ENCODE measurements at places on chromosomes 6 and 20.

DNA sequence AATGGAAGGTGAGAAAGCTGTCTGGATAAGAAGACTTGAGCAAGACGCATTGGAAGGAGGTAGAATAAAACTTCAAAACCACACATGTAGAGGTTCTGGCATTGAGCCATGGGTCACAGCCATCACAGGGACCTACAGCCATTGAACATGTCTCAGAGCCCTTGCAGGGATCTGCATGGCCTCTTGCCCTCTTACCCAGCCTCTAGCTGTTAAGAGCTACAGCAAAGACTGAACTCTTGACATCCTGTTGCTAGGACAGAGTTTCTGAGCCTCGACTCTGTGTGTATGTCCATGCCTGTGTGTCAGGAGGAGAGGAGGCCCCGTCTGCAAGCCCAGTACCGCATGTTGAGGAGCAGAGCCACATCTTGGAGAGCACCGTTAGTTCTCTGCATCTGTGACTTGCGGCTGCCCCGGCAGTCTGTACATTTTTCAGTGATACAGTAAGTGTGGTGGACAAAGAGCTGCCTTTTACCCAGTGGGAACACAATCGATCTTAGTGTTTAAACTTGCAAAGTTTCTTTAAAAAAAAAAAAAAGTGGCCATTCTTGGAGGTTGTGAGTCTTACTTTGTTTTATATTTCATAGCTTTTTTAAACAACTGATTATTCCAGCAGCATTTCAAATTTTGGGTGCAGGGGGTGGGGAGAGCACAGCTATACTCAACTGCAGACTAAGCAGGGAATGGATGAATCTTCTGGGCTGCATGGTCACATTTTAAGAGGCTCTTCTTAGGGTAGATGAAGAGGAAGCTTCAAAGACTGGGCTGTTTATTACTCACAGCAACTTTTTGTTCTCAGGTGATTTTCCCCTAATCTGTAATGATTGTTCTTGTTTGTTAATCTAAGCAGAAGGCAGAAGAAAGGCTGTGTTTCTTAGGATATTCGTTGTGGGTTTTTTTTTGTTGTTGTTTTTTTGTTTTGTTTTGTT is 88.5 kb downstream of the TBC1D7 start:
- DNase-seq: no peak

- DNase-seq: no peak
These were observed 232.5 kb downstream of the IBTK start for GRCh38 chr6:82015043-82015442.

GRCh38 chr6:6556738-6557503 is 31.6 kb upstream of the LY86 start:
- DNase-seq: no peak

DNA sequence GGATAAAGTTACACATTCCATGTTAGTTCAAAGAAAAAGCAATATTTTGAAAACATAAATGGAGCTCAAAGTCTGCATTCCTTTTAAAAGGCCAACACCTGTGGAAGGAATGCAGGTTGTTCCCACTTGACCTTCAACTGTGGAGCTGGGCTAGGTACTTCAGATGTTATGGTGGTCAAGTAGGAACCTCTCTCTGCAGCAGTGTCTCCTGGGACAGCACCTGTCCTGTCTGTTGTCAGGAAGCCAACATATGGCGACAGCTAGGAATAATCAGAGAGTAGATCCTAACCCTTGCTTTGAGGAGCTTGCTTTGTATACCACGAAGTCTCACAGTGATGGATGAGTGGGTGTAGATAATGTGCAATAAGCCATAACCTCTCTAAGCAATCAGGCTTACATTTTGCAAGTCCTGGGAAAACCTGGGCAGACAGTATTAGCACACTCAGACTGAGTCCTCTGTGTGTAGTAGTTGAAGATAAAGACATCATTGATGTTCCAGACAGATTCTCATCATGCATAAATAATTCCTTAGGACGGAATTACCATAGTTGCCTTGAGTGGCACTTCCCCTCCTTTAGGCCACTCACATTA is 347.5 kb downstream of the PRL start:
- no peak for DNase-seq

DNA sequence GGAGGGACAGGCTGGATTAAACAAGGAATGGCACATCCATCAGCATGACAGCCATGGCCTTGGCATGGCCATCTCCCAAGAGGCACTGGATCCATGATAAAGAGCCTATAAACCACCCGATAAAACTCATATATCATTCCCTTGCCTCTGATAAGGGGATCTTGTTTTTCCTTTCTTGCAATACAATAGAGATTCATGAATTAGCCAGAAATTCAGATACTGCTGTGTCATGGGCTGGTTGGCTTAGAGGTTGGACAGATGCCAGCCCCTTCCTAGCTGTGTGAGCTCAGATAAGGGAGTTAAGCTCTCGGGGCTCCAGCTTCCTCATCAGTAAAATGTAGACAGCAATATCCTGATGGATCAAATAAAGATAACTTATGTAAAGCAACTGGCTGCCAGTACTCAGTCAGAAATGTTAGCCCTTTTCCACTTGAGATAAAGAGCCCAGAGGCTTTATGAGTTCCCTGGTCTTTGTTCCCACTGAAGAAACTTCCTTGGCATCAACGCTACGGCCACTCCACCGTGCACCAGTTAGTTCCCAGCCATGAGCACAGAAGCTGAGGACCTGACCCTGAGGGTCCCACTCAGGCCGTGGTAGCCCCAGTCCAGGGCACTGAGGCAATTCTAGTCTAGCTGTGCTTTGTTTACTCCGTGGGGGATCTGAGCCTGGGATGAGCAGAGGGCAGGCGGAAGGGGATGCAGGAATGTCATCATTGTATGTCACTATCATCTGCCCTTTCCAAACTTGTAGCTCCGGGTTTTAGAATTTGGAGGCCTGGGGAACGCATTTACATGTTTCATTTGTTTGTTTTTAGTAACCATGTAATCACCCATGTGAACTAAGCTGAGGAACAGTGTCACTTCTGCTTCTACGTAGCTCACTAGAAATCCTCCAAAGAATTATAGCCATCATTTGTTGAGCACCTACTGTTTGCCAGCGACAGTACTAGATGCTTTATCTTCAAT is 67.2 kb upstream of the TBC1D7 start:
- DNase-seq: no peak

GRCh38 chr6:116064666-116065065 is 4.0 kb upstream of the FRK start:
- DNase-seq: no peak

- no peak for DNase-seq
These were observed 20.8 kb upstream of the CHRNA4 start for GRCh38 chr20:63381781-63382431.

GRCh38 chr6:15356179-15356578 is 110.3 kb downstream of the JARID2 start:
- no peak for DNase-seq

DNA sequence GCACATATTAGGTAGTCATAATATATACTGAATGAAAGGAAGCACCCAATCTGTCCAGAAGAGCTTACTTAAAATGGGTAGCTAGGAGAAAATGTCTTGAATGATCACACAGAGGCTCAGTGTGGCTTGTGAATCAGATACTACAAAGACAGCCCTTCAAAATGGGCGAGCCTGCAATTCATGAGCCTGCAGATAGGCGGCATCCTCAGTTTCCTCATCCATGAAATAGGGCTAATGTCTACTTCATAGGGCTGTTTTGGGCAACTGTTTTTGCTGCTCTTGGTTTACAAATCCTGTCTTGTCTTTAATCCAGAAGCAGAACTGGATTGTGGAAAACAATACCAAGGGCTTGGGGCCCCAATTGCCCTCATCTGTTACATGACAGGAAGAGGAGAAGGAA is 129.3 kb upstream of the KCNK16 start:
- DNase-seq: no peak

- DNase-seq: no peak
These were observed 137.2 kb downstream of the MAP3K4 start for GRCh38 chr6:161128680-161129196.

DNA sequence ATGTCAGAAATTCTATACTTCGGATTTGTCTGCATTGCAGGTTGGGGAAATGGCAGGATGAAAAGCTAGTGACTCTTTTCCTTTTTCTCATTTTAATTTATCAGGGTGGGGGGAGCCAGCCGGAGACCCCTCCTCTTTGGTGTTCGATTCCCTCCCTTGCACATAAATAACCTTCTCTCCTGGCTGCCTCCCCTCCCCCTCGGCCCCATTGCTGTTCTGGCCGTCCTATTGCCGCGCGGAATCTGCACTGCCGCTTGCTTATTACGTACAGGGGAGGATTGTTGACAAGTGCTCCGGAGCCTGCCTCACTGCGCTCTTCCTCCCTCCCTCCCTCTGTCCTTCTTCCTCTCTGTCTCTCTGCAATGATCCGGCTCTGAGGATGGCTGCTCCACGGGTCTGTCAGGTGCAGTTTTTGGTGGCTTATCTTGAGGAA is 154.7 kb downstream of the JARID2 start:
- DNase-seq: no peak

DNA sequence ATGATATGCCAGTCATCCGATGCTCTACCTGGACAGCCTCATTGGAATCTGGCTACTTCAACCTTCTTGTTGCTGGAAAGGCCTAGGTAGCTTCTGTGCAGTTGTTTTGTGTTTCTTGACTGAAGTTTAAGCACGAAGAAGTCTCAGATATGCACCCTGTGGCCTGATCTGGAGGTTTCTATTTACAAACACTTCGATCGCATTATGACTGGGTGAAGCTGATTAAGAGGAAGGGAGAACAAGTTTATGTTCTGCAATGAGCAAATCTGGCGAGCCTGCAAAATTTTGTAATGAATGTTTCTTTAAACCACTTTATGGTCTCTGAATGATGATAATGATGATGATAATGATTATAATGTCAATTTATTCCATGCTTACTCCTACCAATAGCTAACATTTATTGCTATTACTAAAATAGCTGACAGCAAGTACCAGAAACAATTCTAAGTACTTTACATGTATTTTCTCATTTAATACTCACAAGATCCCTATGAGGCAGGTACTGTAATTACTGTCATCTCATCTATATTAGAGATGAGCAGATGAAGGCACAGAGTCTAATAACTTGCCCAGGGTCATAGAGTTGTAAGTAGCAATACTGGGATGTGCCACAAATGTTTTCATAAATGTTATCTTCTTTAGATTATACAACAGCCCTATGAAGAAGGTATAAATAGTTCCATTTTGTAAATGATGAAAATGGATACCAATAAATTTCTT is 126.1 kb upstream of the UST start:
- DNase-seq: peak; percentile 21

GRCh38 chr6:150249261-150249660 is 106.4 kb downstream of the PPP1R14C start:
- no peak for DNase-seq

DNA sequence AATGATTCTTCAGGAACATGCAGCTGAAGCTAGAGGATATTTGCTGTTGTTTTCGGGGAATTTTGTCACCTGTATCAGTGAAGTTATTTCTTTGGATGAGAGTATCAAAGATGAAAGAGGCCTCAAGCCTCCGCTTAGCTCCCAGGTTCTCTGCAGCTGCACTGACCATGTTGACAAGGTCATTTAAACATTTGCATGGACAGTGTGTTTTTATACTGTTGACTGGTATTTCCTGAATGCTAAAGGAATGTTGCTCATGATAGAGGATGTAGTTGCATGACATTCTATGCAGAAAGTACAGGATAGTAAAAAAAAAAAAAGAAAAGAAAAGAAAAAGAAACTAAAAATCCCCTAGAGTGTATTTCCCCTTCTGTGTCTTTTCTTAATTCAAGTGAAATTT is 165.6 kb upstream of the LAMP5 start:
- no peak for DNase-seq

GRCh38 chr6:684831-685636 is 7.9 kb downstream of the EXOC2 start:
- peak; percentile 53 for DNase-seq

DNA sequence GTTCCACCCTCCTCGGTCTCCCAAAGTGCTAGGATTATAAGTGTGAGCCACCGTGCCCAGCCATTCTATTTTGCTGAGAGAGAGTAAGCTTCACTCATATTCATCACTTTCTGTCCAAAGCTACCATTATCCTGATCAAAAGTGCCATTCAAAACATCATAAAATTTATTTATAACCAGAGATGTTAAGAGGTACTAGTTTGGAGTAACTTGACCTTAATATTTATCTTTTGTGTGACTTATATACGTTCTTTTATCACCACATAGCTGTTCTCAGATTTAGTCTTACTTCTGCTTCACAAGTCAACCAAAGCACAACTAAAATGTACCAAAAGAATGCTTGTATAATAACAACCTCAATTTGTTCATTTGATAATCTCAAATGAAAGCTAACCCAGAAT is 18.1 kb downstream of the AKIRIN2 start:
- no peak for DNase-seq

DNA sequence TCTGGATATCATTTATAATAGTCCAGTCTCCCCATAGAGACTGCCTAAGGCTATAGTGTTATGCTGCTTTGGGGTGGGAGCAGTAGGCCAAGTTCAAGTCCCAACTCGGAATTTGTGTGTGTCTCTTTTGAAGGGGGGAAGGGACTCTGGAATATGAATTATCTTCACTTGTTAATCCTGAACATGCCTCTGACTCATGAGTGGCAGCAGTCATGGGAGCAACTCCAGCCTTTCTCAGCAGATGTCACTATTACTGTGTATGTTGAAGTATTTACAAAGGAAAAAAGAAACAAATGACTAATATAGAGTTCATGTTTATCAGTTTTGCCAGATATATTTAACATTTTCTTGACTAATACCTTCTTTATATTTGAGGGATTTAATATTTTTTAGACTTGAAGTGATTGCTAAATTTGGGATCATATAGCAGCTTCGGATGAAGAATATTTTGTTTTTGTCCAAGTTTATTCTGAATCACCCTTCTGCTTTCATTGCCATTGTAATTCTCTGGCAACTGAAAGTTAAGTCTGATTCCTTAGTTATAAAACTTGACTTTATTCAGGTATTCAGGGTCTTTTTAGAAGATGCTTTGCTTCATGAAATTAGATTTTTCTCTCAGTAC is 23.4 kb downstream of the FAM217A start:
- no peak for DNase-seq

DNA sequence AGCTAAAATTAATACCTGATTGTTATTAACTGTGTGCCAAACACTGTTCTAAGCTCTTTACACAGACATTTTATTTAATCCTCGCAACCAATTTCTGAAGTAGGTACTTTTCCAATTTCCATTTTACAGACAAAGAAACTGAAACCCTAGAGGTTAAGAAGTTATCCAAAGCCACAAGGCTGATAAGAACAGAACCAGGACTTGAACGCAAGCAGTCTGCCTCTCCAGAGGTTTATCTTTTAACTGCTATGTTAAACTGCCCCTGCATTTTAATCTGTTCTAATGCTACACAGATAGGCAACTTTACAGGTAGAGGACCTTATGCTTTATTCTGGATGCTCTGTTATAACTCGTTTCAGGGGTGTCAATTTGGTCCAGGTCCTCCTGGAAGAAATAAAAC is 118.2 kb downstream of the SLC16A10 start:
- no peak for DNase-seq

GRCh38 chr20:46148313-46149208 is 30.4 kb downstream of the CD40 start:
- DNase-seq: no peak

DNA sequence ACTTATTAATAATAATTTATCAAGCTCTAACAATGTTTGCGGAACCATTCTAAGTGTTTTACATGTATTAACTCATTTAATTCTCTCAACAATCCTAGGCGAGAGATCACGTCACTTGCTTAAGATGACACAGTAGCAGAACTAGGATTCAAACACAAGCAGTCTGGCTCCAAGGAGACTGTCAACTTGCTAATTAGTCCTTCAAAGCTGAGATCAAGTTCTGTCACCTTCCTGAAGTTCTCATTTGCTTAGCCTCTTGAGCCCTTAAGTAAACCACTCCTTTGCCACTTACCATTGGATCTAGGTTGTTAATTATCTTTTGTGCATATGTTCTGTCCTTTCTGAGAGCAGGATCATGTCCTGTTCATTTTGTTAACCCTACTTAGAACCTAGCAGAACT is 14.1 kb downstream of the FKBP5 start:
- DNase-seq: no peak

- no peak for DNase-seq
These were observed 113.6 kb downstream of the DHX35 start for GRCh38 chr20:39075731-39076130.
